EH (cell line): ENCODE measurements at places on chromosomes 6 and 20.
A peak's percentile ranks its signal among the peaks of the same experiment; 100 is the strongest.

DNA sequence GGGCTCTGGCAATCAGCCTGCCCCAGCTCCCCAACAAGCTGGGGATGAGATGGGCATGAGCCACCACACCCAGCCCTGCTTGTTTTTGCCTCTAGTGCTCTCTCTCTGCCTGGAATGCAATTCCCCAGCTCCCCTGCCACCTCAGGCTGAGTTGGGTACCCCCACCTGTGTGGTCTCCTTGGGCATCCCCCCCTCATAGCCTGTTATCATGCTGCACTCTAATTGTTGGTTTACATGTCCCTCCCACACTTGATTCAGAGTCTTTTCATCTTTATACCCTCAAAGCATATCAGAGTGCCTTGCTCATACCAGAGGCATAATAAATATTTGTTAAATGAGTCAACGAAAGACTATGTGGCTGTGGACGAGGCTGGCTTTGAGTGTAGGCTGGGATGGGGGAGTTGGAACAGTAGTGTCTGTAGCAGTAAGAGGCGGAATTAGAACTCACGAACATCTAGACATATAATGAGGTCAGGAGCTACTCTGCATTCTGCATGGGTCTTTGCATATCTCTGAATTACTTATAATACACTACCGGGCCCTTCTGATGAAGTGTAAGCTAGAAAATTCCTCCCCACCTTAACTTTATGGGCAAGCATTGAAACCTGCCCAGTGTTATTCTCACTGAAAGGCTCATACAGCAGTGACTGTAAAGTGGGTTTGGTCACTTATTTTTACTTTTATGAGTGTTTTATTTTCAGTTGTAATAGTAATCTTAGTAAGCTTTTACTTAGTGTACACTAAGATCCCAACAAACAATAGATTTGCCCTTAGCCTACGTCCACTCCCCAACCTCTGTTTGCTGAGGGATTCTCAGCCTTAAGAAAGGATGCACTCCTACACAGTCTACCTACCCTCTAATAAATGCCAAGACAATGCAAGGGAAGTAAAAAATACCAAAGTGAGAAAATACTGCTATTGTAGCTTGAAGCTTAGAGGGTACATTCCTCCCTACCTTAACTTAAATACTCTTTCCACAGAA lies 58.7 kb downstream of the EDN1 start:
- peak; percentile 92 for DNase-seq

DNA sequence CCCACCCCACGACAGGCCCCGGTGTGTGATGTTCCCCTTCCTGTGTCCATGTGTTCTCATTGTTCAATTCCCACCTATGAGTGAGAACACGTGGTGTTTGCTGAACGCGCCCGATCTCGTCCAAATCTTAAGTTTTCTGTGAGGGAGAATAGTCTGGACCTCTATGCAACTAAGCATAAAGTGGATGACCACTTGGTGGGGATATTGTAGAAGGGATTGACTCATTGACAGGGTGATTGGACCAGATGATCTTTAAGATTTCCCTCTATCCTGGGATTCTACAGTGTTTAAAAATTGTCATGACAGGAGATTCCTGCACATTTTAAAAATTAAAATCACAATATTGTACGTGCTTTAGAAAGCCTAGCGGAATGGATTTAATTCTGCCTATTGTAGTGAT lies 141.3 kb downstream of the TRMT11 start:
- no peak for DNase-seq

- no peak for DNase-seq
Measured at GRCh38 chr6:70289299-70289698, 13.6 kb downstream of the COL9A1 start.

DNA sequence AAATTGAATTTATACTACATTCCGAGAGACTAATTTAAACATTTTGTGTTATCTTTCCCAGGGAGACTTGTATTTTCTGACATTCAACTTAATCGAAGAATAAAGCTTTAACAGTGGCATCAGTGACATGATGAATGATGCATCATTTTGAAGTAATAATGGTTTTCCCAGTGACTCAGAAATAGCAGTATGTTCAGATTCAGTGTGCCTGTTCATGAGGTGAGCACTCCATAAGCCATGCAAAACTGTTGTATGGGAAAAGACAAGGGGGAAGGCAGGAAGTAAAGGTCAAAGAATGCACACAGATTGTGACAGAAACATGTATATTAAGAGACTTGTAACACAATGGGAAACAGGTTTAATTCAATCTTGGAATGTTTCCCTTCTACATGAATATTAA lies 1348.2 kb upstream of the GJE1 start:
- peak; percentile 44 for DNase-seq

- DNase-seq: no peak
Measured at GRCh38 chr6:153149891-153150290, 18.8 kb upstream of the RGS17 start.
